Activated naive CD8-positive, alpha-beta T cell treated with anti-CD3 and anti-CD28 coated beads for 36 hours (primary cell): ENCODE measurements at places on chromosomes 16 and 17. TPM values are rescaled to one million over a fixed set of nuclear protein-coding genes. Genes with fewer than 3 reads are reported as not detected.

Gene HOXB6
- not detected for total RNA-seq

Gene KRTAP9-7
- not detected for total RNA-seq

Gene PIK3R5
- total RNA-seq, result 32.6 TPM

Gene CCDC200
- total RNA-seq, result not detected

Gene TRPV3
- total RNA-seq, result 0.47 TPM

Gene OR4D1
- total RNA-seq, result 0.22 TPM

Gene C17orf78
- not detected for total RNA-seq

Gene AHSP
- not detected for total RNA-seq

DNA sequence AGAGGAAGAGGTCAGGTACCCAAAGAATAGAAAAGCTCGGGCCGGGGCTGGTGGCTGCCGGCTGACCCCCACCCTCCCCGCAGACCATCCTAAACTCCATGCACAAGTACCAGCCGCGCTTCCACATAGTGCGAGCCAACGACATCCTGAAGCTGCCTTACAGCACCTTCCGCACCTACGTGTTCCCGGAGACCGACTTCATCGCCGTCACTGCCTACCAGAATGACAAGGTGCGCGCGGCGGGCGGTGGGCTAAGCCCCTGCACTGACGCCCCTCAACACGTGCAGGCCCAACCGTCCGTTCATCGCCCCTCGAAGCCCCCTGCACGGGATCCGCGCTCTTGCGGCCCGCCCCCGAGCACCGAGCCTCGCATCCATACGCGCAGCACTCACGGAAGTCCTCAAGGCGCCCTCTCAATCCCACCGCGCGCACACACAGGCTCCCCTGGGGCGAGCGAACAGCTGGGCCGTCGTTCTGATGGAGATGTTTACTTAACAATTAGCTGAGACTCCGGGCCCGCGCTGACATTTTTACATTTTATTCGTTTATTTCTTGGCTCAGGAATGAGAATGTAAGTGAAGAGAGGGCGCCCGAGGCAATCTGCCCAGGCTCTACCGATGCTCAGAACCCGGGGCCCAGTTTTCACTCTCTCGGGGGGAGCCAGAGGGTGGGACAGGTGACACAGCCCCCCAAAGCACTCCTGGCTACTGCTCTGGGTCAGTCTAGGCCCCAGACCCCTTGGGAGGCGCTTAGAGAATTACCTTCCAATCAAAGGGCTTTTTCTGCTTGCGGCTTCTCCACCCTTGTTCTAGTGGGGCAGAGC, 3.5 kb downstream of the TBX2 start:
- peaks cover 24% of the 10 kb centered on the region for H3K4me1 ChIP-seq
- H3K27me3 ChIP-seq, result peaks cover 84% of the 10 kb centered on the region
- no peak for DNase-seq
- no peak overlapping the region for H3K27ac ChIP-seq

DNA sequence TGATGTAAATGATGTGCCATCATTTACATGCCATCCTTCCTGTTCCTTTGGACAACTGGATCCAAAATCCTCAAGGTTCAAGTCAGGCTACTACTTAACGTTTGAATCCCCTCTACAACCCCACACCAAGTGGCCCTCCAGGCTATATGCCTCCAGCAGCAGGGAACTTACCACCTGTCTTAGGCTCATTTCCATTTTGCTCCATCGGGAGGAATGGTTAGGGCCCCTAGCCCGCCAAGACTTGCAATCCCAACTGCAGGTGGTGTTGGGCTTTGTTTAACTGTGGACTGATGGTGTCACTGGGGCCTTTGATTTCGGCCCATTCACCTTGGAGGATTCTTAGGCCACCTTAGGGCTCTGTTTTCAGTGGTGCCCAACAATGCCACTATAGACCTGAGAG, 9.7 kb downstream of the HNF1B start:
- no peak overlapping the region for H3K4me3 ChIP-seq
- H3K36me3 ChIP-seq, result no peaks in the 10 kb centered on the region
- H3K27ac ChIP-seq, result no peak overlapping the region
- no peak for DNase-seq
- no peaks in the 10 kb centered on the region for H3K4me1 ChIP-seq

DNA sequence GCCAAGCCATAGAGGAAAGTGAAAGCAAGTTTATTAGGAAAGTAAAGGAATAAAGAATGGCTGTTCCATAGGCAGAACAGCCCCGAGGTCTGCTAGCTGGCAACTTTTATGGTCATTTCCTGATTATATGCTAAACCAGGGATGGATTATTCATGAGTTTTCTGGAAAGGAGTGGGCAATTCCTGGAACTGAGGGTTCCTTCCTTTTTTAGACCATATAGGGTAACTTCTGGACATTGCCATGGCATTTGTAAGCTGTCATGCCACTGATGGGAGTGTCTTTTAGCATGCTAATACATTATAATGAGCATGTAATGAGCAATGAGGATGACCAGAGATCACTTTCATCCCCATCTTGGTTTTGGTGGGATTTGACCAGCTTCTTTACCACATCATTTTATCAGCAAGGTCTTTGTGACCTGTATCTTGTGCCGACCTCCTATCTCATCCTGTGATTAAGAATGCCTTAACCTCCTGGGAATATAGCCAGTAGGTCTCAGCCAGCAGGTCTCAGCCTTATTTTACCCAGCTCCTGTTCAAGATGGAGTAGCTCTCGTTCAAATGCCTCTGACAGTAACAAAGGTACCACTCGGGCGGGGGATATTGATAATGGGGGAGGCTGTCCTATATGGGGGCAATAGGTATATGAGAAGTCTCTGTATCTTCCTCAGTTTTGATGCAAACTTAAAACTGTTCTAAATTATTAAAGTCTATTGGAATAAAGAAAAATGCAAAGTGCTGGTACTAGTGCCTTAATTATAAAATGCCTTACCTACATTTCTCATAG, 38.9 kb upstream of the HELZ start:
- H3K27me3 ChIP-seq, result no peaks in the 10 kb centered on the region
- no peak overlapping the region for H3K4me3 ChIP-seq
- no peaks in the 10 kb centered on the region for H3K36me3 ChIP-seq
- H3K4me1 ChIP-seq, result no peaks in the 10 kb centered on the region
- H3K27ac ChIP-seq, result no peak overlapping the region

DNA sequence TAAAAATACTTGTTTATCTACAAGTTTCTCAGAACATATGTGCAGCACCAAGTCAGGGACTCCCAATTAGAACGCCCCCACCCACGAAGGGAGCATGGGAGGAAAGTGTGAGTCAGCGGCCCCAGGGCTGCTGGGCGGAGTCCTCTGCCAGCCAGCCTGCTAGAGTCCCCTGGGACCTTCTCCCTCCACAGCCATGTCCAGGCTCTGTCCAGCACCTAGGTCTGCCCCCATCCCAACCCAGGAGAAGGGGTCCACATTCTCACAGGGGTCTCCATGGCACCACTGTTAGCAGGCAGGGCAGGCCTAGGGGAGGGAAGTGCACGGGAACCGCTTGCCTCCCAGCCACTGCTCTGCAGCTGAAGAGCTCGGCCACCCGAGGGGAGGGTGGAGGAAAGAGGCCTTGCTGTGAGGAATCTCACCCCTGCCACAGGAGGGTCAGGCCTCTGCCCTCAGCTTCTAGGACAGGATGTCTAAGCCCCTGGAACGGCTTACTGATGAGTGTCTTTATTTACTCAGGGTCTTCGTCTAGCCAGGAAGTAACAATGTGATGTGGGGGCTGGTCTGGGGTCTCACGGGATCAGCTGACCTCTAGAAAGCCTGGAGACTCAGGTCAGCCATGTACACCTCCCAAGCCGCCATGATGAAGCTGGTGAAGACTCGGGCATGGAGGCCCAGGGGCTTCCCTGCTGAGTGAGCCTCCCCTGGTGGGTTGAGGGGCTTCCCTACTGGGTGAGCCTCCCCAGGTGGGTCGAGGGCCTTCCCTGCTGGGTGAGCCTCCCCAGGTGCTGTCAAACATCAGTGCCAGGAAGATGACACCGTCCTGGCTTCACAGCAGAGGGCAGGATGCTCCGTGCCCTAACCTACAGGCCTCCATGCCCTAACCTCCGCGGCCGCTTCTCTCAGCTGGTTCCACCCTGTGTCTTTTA, 190.3 kb downstream of the RBFOX3 start:
- H3K36me3 ChIP-seq, result no peaks in the 10 kb centered on the region
- no peak overlapping the region for H3K4me3 ChIP-seq
- H3K4me1 ChIP-seq, result peaks cover 2% of the 10 kb centered on the region
- peaks cover 8% of the 10 kb centered on the region for H3K27me3 ChIP-seq
- peak; percentile 58 for DNase-seq

GRCh38 chr16:4477966-4478365, 1.8 kb downstream of the HMOX2 start:
- peak overlapping the region; percentile 91 for H3K4me3 ChIP-seq
- DNase-seq, result no peak
- H3K36me3 ChIP-seq, result peaks cover 17% of the 10 kb centered on the region
- peak overlapping the region; percentile 94 for H3K27ac ChIP-seq

GRCh38 chr17:20074489-20074888, 65.3 kb downstream of the SPECC1 start:
- H3K27me3 ChIP-seq, result peaks cover 4% of the 10 kb centered on the region
- peaks cover 26% of the 10 kb centered on the region for H3K4me1 ChIP-seq
- DNase-seq, result no peak

GRCh38 chr17:14959106-14959648, 305.9 kb downstream of the PMP22 start:
- peaks cover 4% of the 10 kb centered on the region for H3K27me3 ChIP-seq
- H3K4me3 ChIP-seq, result no peak overlapping the region
- no peak overlapping the region for H3K27ac ChIP-seq

DNA sequence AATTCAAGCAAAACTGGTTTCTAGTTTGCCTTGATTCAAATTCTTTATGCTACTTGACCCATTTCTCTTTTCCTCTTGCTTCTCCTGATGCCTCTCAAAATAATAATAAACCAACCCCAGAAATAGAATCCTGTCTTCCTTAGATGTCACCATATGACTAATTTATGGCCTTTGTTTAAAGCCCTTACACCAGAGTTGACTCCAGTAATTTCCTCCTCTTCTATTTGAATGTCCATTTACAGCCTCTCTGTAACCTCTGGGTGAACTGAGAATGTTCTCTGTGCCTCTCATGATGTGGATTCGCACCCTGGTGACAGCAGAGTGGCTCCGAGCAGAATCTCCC, 31.5 kb downstream of the ZFHX3 start:
- H3K4me1 ChIP-seq, result peaks cover 1% of the 10 kb centered on the region
- H3K4me3 ChIP-seq, result no peak overlapping the region
- DNase-seq, result no peak
- H3K27me3 ChIP-seq, result no peaks in the 10 kb centered on the region

- H3K27ac ChIP-seq, result no peak overlapping the region
- peak; percentile 48 for DNase-seq
- H3K4me3 ChIP-seq, result peak overlapping the region; percentile 34
- H3K4me1 ChIP-seq, result peaks cover 15% of the 10 kb centered on the region
- H3K27me3 ChIP-seq, result peaks cover 87% of the 10 kb centered on the region
- no peaks in the 10 kb centered on the region for H3K36me3 ChIP-seq
Observed at GRCh38 chr17:38604479-38605403, 1.0 kb downstream of the SRCIN1 start.

- H3K27me3 ChIP-seq, result no peaks in the 10 kb centered on the region
- DNase-seq, result no peak
- H3K36me3 ChIP-seq, result peaks cover 2% of the 10 kb centered on the region
- no peaks in the 10 kb centered on the region for H3K4me1 ChIP-seq
- no peak overlapping the region for H3K27ac ChIP-seq
- no peak overlapping the region for H3K4me3 ChIP-seq
Observed at GRCh38 chr16:22073350-22073749, 19.0 kb upstream of the VWA3A start.

DNA sequence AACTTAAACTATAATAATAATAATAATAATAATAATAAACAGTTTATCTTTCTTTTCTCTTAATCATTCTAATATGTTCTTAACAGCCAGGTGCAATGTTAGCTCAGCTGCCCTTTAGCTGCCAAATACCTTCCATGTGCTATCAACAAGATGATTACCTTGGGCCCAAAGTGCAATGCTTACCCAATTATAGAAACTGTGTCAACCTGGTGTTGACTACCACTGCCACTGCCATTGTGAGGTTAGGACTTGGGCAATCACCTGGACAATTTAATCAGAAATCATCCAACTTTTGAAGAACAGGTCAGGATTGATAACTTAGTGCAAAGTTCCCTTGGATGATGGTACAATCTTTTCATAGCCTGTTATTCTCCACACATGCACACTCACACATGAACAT, 371.8 kb upstream of the SALL1 start:
- DNase-seq, result no peak
- no peak overlapping the region for H3K4me3 ChIP-seq
- H3K27ac ChIP-seq, result no peak overlapping the region
- H3K36me3 ChIP-seq, result no peaks in the 10 kb centered on the region
- H3K27me3 ChIP-seq, result no peaks in the 10 kb centered on the region
- H3K4me1 ChIP-seq, result no peaks in the 10 kb centered on the region

DNA sequence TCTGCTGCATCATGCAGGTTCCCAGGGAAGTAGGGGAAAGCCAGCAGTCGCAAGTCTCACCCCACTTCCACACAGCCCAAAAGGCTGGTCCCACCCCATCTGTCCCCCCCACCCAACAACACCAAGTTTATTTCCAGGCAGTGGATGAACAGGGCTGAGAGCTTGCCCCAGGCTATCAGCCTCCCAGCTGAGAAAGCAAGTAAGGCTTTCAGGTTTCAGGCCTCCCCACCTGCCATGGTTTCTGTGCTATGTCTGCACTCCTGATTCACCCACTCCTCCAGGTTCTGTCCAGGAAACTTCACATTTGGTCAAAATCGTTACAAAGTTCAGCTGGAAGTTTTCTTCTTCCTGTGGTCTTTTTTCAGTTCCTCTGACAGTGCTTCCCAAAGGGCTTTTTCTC, 97.5 kb upstream of the HS3ST3A1 start:
- no peaks in the 10 kb centered on the region for H3K4me1 ChIP-seq
- peaks cover 13% of the 10 kb centered on the region for H3K27me3 ChIP-seq
- no peaks in the 10 kb centered on the region for H3K36me3 ChIP-seq
- no peak overlapping the region for H3K4me3 ChIP-seq
- DNase-seq, result no peak

DNA sequence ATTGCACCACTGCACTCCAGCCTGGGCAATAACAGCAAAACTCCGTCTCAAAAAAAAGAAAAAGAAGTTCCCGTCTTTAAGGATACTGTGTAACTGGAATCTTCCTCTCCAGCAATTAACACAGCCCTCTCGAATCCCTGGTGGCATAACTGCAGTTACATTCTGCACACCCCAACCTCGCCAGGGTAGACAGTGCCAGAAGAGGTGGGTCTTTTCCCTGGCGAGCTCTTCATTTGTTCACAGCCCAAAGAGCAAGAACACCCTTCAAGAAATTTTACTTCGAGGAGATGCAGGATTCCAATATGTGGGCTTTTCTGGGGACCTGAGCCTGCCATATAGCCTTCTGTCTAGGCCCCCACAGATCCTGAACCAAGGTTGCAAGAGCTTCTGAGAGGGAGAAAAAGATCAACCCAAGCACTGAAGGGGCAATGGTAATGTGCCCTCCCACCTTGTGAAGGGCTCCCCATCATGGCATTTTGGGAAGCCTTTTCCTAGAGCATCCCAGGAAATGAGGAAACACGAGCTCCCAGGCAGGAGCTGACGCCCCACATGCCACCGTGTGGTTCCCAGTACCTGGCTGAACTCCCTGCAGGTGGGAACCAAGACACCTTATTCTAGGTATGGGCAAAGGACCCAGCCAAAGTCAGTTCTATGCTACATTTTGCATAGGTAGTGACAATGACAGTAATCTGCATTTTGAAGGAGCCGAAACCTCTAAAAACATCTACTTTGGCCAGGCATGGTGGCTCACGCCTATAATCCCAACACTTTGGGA, 26.9 kb downstream of the TK2 start:
- no peaks in the 10 kb centered on the region for H3K27me3 ChIP-seq
- H3K36me3 ChIP-seq, result peaks cover 7% of the 10 kb centered on the region
- no peak for DNase-seq
- H3K27ac ChIP-seq, result peak overlapping the region; percentile 94
- H3K4me3 ChIP-seq, result no peak overlapping the region

GRCh38 chr16:16172991-16173390, 50.3 kb downstream of the ABCC6 start:
- no peak overlapping the region for H3K4me3 ChIP-seq
- H3K36me3 ChIP-seq, result no peaks in the 10 kb centered on the region
- H3K4me1 ChIP-seq, result no peaks in the 10 kb centered on the region
- DNase-seq, result no peak
